ENCODE measurements at places on chromosomes 6 and 20. TPM values are rescaled to one million over a fixed set of nuclear protein-coding genes. Genes with fewer than 3 reads are reported as not detected.
A peak's percentile ranks its signal among the peaks of the same experiment; 100 is the strongest.

- no peaks in the 10 kb centered on the region for H3K4me1 ChIP-seq
- peak overlapping the region; percentile 67 for H3K4me3 ChIP-seq
- peaks cover 16% of the 10 kb centered on the region for H3K36me3 ChIP-seq
- no peaks in the 10 kb centered on the region for H3K27me3 ChIP-seq
- H3K27ac ChIP-seq, result peak overlapping the region; percentile 75
Measured at GRCh38 chr6:8017276-8017701, 46.9 kb downstream of the BLOC1S5 start.

- H3K4me1 ChIP-seq, result no peaks in the 10 kb centered on the region
- no peak overlapping the region for H3K27ac ChIP-seq
- peak; percentile 17 for DNase-seq
- H3K4me3 ChIP-seq, result no peak overlapping the region
- H3K36me3 ChIP-seq, result peaks cover 60% of the 10 kb centered on the region
Measured at GRCh38 chr6:142207265-142207877, 60.3 kb downstream of the VTA1 start.

DNA sequence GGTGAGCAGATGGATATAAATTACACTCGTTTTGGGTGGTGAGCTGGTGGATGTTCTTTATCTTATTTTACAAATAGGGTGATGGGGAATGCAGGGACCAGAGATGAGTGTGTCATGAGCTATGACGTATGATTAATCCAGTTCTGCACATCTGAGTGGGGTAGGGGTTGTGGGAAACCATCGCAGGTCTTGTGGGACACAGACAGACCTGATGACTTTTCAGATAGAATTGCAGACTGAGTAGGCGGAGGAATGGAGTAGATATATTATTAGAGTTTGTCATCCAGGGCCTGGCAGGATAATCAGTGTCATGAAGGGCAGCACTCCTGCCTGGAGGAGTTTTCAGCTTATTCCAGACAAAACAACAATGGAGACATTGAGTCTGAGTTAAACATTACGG, 12.9 kb upstream of the DSP start:
- H3K27me3 ChIP-seq, result peaks cover 17% of the 10 kb centered on the region
- H3K4me3 ChIP-seq, result no peak overlapping the region
- no peaks in the 10 kb centered on the region for H3K4me1 ChIP-seq
- no peaks in the 10 kb centered on the region for H3K36me3 ChIP-seq

GRCh38 chr20:14288341-14289330, 48.8 kb downstream of the FLRT3 start:
- no peaks in the 10 kb centered on the region for H3K27me3 ChIP-seq
- no peaks in the 10 kb centered on the region for H3K4me1 ChIP-seq
- H3K4me3 ChIP-seq, result no peak overlapping the region

DNA sequence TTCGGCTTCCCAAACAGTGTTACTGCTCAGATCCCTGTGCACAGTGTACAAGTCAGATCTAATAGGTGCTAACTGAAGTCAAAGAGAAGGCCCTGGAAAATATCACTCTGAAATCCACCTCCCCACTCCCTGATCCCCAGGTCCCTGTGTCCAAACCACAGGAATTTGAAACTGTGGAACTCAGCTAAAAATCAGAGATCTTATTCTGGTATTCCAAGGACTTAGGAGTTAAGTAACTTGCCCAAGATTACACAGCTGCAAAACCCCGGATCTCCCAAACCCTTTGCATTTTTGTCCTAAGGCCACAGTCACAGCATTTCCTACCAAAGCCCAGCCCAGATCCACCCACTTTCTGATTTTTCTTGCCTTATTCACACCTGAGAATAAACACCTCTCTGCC, 32.3 kb upstream of the SLC23A2 start:
- no peak overlapping the region for H3K4me3 ChIP-seq
- H3K4me1 ChIP-seq, result no peaks in the 10 kb centered on the region
- H3K36me3 ChIP-seq, result no peaks in the 10 kb centered on the region
- peaks cover 2% of the 10 kb centered on the region for H3K27me3 ChIP-seq
- H3K27ac ChIP-seq, result no peak overlapping the region
- DNase-seq, result no peak

Gene DLL1
- total RNA-seq, result 1.1 TPM

Gene FHL5
- not detected for total RNA-seq

Gene MCHR2
- total RNA-seq, result not detected

DNA sequence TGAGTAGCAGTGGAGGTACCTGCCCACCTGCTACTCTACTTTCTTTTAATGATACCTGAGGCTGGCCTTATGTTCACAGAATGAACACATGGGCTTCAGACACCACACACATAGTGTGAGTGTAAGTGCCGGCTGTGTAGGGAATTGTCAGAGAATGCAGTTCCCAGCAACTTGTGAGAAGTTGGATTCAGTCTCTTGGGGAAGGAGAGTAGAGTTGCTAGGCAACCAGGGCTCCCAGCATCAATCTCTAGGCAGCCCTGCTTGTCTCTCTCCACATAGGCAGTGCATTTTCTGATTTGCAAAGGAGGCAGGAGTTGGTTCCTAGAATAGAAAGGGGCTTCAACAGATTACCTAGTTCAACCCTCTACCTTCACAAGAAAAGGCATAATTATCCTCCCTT, 74.1 kb downstream of the BFSP1 start:
- no peaks in the 10 kb centered on the region for H3K4me1 ChIP-seq
- no peak overlapping the region for H3K4me3 ChIP-seq
- DNase-seq, result no peak
- no peaks in the 10 kb centered on the region for H3K36me3 ChIP-seq

Gene C6orf118
- not detected for total RNA-seq

DNA sequence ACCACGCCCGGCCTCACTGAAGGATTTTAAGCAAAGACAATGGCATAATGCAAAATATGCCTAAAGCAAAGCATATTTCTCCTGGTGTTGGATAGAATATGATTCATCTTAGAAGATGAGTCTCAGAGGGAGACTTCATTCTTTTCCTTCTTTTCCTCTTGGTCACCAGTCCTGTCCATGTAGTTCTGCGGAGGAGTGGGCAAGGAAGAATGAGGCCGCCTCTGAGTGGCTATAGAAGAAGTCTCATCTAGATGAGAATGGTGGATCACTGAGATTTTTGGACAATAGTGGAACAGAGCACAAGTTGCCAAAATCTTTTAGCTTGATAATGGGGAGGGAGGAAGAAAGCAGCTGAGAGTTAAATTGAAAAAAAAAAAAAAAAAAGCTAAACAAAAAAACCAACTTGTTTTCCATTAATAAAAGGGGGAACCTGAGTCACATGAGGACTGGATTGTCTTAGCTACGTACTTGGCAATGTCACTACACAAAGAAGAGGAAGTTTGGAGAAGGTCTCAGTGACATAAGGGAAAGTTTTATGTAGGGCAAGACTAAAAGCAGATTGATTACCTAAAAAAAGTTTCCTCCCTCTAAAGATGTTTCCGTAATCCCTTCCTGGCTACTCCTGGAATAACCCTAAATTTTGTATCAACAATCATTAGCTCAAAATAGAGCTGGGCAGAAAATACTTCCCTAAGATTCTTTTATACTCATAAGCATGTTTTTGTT, 6.0 kb downstream of the CD83 start:
- no peaks in the 10 kb centered on the region for H3K36me3 ChIP-seq
- peaks cover 30% of the 10 kb centered on the region for H3K4me1 ChIP-seq
- H3K27me3 ChIP-seq, result no peaks in the 10 kb centered on the region
- no peak overlapping the region for H3K27ac ChIP-seq
- H3K4me3 ChIP-seq, result no peak overlapping the region
- DNase-seq, result no peak

All from CD4-positive, CD25-positive, alpha-beta regulatory T cell (primary cell).